NCI-H1105 (cell line): ENCODE measurements at places on chromosomes 5 and 9.

DNA sequence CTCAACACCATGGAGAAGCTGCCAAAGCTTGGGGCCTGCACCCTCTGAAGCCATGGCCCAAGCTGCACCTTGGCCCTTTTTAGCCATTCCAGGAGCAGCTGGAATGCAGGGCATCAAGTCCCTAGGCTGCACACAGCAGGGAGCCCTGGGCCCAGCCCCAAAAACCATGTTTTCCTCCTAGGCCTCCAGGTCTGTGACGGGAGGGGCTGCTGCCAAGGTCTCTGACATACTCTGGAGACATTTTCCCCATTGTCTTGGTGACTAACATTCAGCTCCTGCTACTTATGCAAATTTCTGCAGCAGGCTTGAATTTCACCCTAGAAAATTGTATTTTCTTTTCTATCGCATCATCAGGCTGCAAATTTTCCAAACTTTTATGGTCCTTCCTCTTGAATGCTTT, 64.6 kb downstream of the ELOVL7 start:
- no peak for DNase-seq

GRCh38 chr5:168914491-168914890, 335.3 kb upstream of the PANK3 start:
- DNase-seq, result no peak

DNA sequence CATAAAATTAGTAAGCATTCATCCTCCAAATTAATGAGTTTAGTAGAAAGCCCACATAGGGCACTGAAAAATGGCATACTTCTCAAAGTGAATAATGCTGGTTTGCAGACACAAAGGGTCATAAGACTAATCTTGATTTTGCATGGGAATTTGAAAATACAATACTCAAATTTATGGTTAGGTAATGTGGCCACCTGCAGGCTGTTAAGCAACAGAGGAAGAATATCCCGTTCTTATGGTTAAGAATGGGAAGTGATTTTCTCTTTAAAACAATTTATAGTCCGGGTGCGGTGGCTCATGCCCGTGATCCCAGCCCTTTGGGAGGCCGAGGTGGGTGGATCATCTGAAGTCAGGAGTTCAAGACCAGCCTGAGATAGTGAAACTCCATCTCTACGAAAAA, 9.4 kb upstream of the PLCXD3 start:
- DNase-seq, result no peak

GRCh38 chr5:33184367-33184766, 256.4 kb upstream of the TARS1 start:
- DNase-seq, result no peak

GRCh38 chr9:105138306-105138801, 106.1 kb upstream of the SLC44A1 start:
- no peak for DNase-seq

DNA sequence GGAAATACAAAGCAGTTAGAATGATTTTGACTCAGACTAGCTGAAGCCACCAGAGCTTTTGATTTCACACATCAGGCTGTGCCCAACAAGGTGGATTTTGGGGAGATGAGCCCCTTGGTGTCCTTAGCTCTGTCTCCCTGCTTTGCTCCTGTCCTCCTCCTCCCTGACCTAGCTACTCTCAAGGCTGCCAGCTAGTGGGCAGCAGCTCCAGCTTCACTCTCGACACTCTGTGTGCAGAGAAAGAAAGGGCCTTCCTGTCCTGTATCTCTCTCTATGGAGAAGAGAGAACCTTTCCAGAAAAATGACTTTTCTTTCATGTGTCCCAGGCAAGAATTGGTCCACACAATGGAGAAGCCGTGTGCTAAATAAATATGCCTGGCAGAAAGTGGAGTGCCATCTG, 446.2 kb downstream of the SEMA5A start:
- DNase-seq, result no peak

- DNase-seq, result no peak
Observed at GRCh38 chr9:113770396-113770795, 105.7 kb upstream of the ZNF618 start.

- no peak for DNase-seq
Observed at GRCh38 chr5:107365320-107366109, 305.2 kb downstream of the EFNA5 start.

GRCh38 chr5:37739817-37740261, 100.0 kb downstream of the GDNF start:
- no peak for DNase-seq

GRCh38 chr5:61202213-61202612, 39.9 kb upstream of the SMIM15 start:
- no peak for DNase-seq

- DNase-seq, result no peak
Observed at GRCh38 chr9:22131817-22132216, 122.7 kb upstream of the CDKN2B start.

GRCh38 chr5:57324861-57325260, 151.0 kb downstream of the GPBP1 start:
- DNase-seq, result no peak

GRCh38 chr9:91342575-91342974, 19.1 kb downstream of the AUH start:
- no peak for DNase-seq

DNA sequence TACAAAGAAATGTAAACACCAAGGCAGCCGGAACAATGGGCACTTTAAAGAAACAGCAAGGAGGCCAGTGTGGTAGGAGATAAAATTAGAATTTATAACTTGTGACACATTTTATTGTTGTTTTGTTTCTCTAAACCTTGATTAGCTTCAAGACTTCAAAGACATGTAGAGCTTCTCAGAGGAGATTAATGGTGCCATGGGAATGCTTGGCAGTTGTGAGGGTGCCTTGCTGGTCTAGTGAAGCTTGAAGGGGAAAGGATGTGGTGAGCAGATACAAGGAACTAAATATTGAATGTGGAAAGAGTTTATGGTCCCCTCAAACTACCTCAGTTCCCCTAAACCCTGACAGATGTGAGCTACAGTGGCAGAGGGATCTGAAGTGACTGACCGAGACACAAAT, 322.4 kb upstream of the ADAMTS16 start:
- DNase-seq, result no peak

GRCh38 chr5:17218353-17219005, 1.0 kb downstream of the BASP1 start:
- DNase-seq, result no peak

DNA sequence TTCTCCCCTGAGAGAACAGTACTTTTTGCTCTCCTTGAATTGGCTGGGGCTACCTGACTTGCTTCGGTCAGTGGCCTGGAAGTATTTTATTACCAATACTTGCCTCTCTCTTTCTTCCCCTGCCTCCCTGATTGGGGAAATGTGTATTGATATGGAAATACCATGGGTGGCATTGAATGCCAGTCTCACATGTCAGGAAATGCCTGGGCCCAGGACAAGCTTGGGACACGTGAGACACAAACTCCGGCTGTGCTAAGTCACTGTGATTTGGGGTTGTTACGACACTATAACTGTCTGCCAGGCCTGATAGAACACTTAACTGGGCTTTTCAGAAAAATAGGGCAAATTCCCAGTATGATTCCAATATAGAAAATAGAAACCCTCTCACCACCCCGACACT, 238.3 kb downstream of the GADD45G start:
- DNase-seq, result no peak

DNA sequence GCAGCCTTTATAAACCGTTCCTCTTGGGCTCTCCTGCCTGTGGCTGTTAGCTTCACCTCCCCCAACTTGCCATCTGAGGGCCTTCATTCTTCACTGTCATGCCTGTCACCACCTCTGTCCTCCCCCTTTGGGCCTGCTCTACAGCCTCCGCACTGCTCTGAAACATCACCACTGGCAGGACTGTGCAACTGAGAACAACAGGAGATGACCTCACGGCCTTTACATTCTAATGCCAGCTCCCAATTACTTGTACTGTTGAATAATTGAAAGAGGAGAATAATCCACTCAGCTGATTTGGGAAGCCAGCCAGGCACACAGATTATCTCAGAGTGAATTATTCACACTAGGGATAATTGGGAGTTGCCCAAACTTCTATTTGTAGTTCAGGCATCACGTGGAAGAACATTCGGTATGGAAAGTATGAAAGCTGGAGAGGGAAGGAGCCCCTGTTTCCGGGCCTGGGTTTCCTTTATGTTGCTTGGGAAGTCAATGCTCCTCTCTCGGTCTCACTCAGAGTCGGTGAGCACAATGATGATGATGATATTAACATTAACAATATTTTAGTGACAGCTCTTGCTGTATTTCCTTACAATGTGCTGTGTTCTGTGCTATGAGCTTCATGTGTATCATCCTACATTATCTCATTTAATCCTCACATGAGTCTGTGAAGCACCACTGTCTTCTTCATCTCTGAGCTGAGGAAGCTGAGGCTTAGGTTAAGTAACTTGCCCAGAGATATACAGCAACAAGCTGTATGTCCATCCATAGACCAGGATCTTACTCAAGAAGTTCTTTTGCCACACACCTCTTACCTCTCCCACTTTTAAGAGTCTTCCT, 99.3 kb upstream of the LRRTM2 start:
- DNase-seq, result no peak

DNA sequence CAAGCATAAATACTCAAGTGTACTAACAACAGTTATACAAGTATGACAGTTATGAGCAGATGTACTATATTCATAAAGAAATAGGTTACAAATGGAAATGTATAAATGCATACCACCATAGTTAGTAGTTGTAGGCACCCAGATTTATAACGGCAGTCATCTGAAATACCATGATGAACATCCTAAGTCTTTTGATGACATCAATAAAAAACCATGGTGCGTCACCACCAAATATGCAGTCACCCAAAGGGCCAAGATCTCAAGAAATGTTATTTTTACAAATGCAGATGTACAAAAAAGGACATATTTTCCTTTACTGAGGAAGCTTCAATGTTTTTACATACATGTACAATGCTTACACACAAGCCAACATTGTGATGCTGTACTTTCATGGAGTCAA, 70.8 kb upstream of the XPA start:
- no peak for DNase-seq
